Cardiac ventricle fibroblast (primary cell): ENCODE measurements at places on chromosomes 12 and 14. TPM values are rescaled to one million over a fixed set of nuclear protein-coding genes. Genes with fewer than 3 reads are reported as not detected.

Gene KLC1
- 122 and 127 TPM in 2 replicates for total RNA-seq

Gene OTOGL
- total RNA-seq, result 0.15 and 0.31 TPM in 2 replicates

Gene BATF
- 0.88 TPM in 1 of 2 replicates, not detected in the other for total RNA-seq

Gene LBHD2
- not detected in 2 replicates for total RNA-seq

Gene RAB35
- 15.2 and 18.4 TPM in 2 replicates for total RNA-seq

Gene GALNT4
- 8.0 and 8.5 TPM in 2 replicates for total RNA-seq

Gene CRIP1
- 0.64 and 10.0 TPM in 2 replicates for total RNA-seq

Gene ZFYVE21
- 51.6 and 60.8 TPM in 2 replicates for total RNA-seq

Gene OASL
- 0.24 and 0.37 TPM in 2 replicates for total RNA-seq

Gene IAPP
- total RNA-seq, result not detected in 2 replicates

Gene VWF
- 14.3 and 16.6 TPM in 2 replicates for total RNA-seq

Gene GALNT8
- not detected in 2 replicates for total RNA-seq

Gene ARL1
- total RNA-seq, result 54.9 and 77.7 TPM in 2 replicates

Gene FITM1
- total RNA-seq, result 0.20 TPM in 1 of 2 replicates, not detected in the other

Gene STAC3
- total RNA-seq, result 0.20 and 3.1 TPM in 2 replicates

Gene PTPN21
- 8.1 and 8.5 TPM in 2 replicates for total RNA-seq

Gene SERPINA3
- total RNA-seq, result 731 and 793 TPM in 2 replicates

Gene MYH6
- total RNA-seq, result not detected in 2 replicates

Gene SLC6A12
- not detected in 2 replicates for total RNA-seq

Gene AKAP6
- 0.05 and 1.00 TPM in 2 replicates for total RNA-seq

Gene TAS2R13
- total RNA-seq, result 0.15 and 0.37 TPM in 2 replicates

Gene NRIP2
- 0.56 and 3.7 TPM in 2 replicates for total RNA-seq

Gene SLC2A14
- total RNA-seq, result not detected in 2 replicates

Gene WNT1
- total RNA-seq, result not detected in 2 replicates

Gene TCL1B
- not detected in 2 replicates for total RNA-seq

Gene DHRS2
- 1.7 TPM in 1 of 2 replicates, not detected in the other for total RNA-seq

Gene RNASE2
- not detected in 2 replicates for total RNA-seq
